NCI-H460 (cell line): ENCODE measurements at places on chromosomes 7 and 10. TPM values are rescaled to one million over a fixed set of nuclear protein-coding genes. Genes with fewer than 3 reads are reported as not detected.

Gene OR2A1
- total RNA-seq: not detected in 2 replicates

Gene PIK3CG
- total RNA-seq: not detected in 2 replicates

Gene C10orf53
- total RNA-seq: not detected in 2 replicates

Gene METTL2B
- total RNA-seq: 44.0 and 44.8 TPM in 2 replicates

Gene TUBAL3
- total RNA-seq: 1.6 and 1.9 TPM in 2 replicates

Gene BZW2
- 198 and 204 TPM in 2 replicates for total RNA-seq

Gene ZNF727
- not detected in 2 replicates for total RNA-seq

Gene HHEX
- 21.6 and 23.5 TPM in 2 replicates for total RNA-seq

Gene GHRHR
- not detected in 2 replicates for total RNA-seq
